ENCODE measurements at places on chromosomes 6 and 20. TPM values are rescaled to one million over a fixed set of nuclear protein-coding genes. Genes with fewer than 3 reads are reported as not detected.

GRCh38 chr20:51026269-51026668 lies 3.4 kb upstream of the KCNG1 start:
- DNase-seq: no peak

DNA sequence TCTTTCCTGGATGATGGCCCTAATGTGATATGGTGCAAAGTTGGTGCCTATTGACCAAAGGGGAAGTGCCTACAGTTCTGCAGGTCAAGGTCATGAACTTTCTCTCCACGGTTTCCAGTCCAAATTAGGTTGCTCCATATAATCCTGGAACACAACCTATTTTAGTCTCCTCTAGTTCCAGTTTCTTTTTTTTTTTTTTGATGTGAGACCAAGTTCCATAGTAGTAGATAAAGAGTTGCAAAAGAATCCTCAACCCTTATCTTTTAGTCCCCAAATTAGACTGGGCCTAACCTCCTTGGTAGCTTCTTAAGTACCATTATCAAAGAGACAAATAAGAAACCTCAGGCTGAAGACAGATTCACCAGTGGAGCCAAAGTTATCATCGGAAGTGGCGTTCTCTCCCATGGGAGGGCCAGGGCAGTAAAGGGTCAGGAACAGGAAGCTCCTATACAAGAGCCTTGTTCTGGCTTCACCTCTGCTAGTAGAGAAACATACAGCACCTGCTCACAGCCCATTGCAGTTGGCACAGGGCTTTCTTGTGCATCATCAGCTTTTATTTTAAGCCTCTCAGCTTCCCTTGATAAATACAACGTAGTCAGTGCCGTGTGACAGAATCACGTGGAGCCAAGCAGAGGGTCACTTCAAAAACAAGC lies 132.2 kb upstream of the RREB1 start:
- DNase-seq: no peak

- DNase-seq: no peak
These were observed 45.7 kb downstream of the RAMACL start for GRCh38 chr6:166540631-166541331.

DNA sequence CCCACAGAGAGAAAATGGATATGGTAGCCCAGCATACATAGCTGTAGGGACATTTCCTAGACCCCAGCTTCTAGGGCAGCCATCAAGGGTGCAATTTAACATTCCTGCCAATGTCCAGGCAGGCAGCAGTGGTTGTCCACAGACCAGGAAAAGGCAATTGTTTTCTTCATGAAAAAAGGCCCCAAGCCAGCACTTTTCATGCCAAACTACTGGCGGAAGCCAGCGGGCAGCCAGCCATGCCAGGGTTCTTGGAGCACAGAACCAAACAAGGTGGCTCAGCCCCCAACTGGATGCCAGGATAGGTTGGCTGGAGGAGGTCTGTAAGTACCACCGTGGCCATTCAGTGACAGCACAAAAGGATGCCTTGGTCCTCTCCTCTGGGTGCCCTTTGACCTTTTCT lies 94.6 kb downstream of the BANF2 start:
- DNase-seq: no peak

DNA sequence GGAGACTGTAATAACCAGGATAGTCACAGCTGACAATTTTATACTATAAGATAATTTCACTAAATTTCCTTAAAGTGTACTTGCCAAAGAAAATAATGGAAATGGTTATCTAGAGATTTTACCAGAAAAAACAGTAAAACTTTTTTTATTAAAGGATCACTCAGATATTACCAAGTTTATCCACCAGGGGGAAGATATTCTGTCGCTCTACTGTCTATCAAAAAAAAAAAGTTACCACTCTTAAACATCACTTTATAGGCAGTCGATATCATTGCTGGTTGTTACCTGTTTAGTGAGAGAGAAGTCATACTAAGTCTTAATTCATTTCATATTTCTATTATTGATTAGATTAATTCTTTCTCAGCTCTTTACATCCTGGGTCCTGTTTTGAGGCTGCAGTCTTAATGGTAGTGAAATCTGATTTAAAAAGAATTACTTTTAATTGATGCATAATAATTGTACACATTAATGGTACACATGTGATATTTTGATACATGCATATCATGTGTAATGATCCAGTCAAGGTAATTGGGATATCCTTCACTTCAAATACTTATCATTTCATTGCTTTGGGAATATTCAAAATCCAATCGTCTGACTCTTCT lies 18.9 kb downstream of the L3MBTL3 start:
- no peak for DNase-seq

SLC22A2 gene
- not detected for total RNA-seq

WFDC12 gene
- total RNA-seq: not detected

DNA sequence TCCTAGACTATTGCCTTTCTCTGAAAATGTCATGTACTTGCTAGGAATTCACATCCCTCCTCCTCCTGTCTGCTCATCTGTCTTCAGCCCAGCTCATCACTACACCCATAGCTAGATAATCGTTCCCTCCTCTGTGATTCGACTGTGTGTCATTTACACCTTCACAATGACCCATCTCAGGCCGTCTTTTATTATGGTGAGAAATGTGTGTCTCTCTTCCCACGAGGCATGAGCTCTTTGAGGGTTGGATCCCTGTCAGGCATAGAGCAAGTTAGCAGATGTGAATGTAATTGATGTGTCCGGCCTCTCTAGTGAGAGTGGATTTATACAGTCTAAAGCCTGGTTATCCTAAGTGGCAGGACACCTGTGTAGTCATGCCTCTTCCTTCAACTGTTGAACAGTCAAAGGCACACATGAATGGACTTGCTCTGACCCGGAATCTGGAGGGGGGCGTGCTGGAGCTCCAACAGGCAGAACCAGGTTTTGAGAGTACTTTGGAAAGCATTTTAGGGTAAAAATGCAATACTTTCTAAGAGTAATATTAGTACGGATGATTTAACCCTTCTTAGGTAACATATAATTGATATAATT lies 182.1 kb downstream of the UTRN start:
- no peak for DNase-seq

Data from mesenteric fat pad (tissue), 1 donor.